Stimulated activated CD4-positive, alpha-beta T cell treated with anti-CD3 and anti-CD28 coated beads, Interleukin-2, amount 100 ng/mL, for 24 hours (primary cell): ENCODE measurements at places on chromosomes 7 and 10.
A peak's percentile ranks its signal among the peaks of the same experiment; 100 is the strongest.

DNA sequence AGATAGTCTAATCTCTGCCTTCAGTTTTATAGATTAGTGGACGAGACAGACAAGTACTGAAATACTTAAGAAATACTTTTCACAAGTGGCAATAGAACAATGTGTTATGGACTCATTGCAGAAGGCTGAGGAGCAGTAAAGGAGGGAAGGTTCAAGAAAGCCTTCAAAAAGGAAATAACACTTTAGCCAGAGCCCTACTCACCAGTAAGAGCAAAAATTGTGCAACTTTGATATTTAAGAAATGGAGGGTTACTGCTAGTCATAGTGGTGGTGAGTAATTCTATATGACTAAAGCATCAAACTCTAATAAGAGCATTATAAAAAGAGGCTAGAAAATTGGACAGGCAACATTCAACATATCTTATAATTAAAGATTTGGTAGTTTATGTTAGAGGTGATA is 28.8 kb downstream of the PTPN12 start:
- no peak for DNase-seq

- DNase-seq, result no peak
Observed at GRCh38 chr7:28481091-28481926, 69.0 kb downstream of the CREB5 start.

GRCh38 chr10:111089293-111089692 is 12.5 kb downstream of the ADRA2A start:
- no peak for DNase-seq

DNA sequence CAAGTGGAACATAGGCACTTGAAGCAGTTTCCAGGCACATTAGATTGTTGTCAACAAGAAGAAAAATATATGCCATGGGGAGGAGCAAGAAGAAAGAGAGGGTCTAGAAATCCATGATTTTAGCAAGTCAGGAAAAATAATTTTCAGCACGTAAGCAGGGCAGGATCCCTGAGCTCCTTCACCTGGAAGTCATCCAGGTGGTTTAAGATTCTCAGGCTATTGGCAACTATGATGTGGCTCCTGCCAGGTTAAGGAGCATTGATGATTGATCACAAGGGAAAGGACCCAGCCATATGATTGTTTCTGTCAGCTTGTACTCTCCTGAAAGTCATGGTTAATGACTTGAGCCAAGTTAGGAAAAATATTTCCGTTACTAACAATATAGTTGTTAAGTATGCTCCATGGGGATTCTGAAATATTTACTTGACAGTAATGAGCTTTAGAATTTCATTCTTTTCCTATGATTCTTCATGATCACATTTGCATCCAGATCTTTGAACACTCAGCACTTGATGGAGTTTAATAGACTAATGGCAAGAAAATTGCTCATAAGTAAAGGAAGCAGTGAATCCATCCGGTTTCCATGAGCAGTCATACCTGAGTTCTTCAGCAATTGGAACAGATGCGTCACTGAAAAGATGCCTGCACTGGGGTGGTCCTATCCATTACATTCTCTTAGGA is 209.1 kb downstream of the BICC1 start:
- DNase-seq, result no peak

DNA sequence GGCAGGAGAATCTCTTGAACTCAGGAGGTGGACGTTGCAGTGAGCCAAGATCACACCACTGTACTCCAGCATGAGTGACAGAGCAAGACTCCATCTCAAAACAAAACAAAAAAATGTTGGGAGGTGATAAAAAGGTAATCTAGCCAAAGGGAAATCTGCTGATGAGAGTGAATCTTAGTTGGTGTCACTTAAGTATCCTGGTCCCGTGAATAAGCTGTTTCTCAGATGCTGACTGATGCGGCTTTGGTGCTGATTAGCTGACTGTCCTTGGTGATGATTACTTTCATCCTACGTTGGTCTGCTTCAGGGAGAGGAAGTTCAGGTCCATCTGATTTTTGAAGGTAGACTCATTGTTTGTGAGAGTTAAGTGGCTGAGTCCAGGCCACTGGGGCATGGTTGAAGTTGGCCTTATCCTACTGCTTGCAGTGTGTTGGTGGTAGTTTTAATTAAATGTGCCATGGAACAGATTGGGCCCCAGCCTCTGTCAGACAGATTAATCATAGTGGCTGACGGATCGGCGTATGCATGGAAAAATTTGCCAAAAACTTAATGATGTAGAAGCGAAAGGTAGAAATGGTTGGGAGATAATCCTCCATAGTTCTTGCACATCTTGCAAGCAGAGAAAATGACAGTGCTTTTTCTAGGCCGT is 17.4 kb upstream of the TMEM236 start:
- DNase-seq, result no peak

DNA sequence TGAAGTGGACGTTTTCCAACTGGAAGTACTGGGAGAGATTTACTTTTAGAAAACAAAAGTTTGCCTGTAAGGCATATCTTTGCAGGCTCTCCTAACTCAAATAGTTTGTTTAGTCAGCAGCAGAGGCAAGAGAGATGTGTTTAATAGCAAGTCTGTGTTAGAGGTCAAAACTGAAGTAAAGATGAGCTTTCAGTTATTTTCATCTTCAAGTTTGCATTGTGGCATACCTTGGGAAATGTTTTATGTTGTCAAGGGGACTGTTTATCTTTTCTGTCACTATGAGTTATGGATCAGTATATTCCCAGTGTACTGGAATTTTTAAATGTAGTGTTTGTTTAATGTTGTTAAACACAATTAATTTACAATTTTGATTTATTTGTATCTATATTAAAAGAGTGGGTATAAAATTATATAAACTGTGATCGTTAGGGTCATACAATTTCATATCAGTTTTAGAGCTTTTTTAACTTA is 169.7 kb upstream of the PPP1R3A start:
- no peak for DNase-seq

- no peak for DNase-seq
Observed at GRCh38 chr10:119189811-119190282, 11.2 kb upstream of the PRDX3 start.

- DNase-seq, result no peak
Observed at GRCh38 chr10:103455235-103455634, 3.1 kb upstream of the CALHM2 start.

GRCh38 chr7:1106063-1106792 is 18.3 kb downstream of the GPER1 start:
- no peak for DNase-seq

- DNase-seq, result no peak
Observed at GRCh38 chr10:106182542-106182941, 982.0 kb downstream of the SORCS1 start.

DNA sequence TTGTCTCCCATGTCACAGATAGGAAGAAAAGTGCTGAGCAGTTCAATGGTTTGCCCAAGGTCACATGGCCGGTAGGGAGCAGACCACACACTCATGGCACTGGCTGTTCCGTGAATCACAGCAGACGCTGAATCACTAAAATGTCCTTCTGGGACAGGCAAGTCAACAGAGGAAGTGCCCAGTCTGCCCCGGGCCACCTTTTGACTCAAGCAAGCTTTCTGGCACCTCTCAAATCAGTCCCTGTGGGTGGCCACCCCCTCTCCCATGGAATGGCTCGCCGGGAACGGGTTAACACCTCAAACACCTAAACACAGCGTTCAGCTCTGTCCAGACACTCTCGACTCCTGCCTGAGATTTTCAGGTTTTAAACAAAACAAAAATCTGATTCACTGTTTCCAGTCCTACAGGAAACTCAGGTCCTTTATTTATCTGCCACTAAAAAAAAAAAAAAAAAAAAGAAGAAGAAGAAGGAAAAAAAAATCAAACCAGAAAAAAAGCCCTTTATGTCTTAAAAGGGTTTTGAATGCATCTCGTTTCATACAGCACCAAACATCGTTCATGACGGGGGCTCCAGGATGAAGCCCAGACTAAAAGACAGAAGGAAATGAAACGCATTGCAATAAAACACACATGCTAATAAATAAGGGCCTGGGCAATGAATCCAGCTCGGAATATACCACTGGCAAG is 15.5 kb downstream of the CARD11 start:
- peak; percentile 70 for DNase-seq

- DNase-seq, result no peak
Observed at GRCh38 chr7:133576612-133577168, 323.8 kb downstream of the EXOC4 start.

DNA sequence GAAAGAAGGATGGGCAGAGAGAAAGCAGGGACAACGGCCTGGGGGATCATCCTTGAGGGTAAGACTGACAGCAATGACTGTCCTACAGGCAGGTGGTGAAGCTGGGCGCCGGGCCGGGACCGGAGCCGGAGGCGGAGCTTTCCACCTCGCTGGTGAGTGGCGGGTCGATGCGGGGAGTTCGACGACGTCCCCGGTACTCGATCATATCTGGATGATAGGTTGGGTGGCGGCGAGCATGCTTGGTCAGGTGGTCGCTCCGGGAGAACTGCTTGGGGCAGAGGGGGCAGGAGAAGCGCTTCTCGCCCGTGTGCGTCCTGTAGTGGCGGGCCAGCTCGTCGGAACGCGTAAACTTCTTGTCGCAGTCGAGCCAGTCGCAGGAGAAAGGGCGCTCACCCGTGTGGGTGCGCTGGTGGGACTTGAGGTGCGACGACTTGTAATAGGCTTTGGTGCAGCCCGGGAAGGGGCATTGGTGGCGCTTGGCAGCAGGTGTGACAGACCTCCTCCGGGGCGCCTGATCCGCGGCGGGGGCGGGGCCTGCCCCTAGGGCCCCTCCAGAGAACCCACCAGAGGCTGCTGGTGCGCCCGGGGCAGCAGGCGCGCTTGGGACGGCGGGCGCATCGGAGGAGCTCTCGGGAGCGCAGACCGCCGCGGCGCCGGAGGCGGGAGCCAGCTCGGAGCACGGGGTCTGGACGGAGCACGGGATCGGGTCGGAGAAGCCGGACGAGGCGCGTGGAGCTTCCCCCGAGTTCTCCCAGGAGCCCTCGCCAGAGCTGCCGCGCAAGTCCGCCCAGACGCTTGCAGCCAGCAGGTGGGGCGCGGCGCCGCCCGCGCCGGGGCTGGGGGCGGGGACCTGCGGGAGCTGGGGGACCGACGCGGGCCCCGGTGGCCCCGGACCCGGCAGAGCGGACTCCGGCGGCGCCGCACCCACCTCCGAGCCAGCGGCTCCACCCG is 752 bp downstream of the KLF14 start:
- DNase-seq, result peak; percentile 35

DNA sequence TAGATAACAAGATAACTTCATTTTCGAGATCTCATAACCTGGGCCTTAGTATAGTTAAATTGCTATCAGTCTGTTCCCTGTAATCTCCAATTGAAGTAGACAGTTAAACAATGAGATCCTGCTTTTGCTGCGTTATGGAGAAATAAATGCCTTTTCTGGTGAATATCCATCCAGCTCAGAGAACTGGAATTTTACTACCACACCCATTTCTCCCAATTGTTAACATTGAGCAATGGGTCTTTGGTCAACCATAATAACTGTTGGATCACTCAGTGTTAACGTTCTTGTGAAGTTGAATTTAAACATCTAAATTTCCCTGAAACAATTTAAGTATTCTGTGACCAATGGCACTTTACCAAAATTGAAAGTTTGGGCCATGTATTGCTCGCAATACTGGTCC is 3.0 kb downstream of the CALU start:
- DNase-seq, result no peak

GRCh38 chr7:55878691-55879090 is 8.6 kb upstream of the ZNF713 start:
- DNase-seq, result no peak

DNA sequence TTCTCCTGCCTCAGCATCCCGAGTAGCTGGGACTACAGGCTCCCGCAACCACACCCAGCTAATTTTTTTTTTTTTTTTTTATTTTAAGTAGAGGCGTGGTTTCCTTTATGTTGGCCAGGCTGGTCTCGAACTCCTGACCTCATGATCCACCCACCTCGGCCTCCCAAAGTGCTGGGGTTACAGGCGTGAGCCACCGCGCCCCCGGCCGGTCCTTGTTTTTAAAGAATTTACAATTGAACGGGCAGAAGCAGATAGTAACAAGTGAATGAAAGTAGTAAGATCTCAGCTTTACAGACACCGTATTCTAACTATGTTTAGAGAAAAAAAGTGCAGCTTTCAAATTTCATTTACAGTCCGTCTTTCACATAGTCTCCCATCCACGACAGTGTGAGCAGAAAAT is 112.5 kb upstream of the VWC2 start:
- DNase-seq, result no peak

GRCh38 chr7:148434181-148434757 is 156.3 kb upstream of the C7orf33 start:
- no peak for DNase-seq

DNA sequence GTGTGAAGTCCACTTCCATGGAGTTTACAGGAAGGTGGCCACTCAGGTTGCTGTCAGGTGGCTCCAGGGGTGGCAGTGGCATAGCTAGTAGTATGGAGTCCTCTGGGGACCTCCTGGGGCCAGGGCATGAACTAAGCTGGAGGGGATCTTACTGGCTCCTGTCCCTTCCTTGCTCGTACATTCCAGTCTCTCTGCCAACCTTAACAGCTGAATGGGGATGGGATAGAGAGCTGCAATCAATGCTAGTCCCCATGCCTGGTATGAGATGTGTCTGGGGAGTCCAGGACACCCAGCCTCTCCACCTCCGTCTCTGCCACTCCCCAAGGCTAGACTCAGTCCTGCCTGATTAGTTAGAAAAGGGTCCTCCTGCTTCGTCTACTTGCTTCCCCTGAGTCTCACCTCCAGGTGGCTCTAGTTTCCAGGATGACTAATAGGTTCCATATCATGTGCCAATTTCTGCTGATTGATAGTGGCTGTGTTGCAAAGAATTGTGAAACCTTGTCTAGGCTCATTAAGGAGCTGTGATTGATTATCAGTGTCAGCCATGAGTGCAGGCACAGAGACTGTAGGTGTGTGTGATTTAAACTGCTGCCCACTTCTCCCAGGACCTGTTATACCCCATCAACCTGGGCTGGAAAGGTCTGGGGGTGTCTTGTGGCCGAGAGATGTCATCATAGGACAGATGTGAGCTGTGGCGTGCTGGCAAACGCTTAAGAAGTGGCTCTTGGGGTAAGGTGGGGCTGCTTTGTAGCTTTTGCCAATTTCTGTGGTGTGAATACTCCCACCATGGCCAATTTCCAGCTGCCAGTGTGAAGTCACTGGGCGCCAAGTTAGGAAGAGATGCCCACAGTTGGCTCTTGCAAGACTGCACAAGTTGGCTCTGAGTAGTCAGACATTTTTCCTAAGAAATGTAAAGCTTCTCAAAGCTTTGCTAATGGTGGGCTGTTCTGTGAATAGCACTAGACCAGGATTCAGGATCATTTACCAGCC is 59.8 kb downstream of the COL13A1 start:
- DNase-seq, result no peak

GRCh38 chr7:72405871-72406270 is 6.3 kb downstream of the CALN1 start:
- no peak for DNase-seq

DNA sequence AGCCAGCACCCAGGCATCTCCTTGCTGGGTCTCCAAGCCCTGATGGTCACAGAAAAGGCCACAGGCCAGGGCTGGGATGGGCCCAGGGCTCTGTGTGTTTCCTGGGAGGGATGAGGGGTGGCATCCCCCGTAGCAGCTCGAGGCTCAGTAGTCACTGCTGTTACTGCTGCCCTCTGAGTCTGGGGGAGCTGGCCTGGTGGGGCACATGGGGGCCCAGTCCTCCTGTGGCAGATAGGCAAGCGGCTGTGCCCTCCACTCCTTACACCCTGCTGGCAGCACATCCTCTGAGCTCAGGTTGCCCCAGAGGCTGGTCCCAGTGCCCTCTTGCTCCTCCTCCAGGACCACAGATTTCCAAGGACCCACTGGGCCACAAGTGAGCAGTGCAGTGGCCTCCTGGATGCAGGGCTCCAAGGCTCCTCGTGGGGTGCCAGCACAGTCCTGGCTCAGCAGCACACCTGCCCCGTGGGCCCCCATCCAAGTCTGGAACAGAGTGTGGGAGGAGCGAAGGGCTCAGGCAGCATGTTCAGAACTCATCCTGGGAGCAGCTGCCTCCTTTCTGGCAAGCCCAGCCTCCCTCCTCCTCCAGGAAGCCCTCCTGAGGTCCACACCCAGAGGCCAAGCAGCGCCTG is 31.5 kb upstream of the TUBB8 start:
- no peak for DNase-seq

- no peak for DNase-seq
Observed at GRCh38 chr7:141228482-141228881, 154.6 kb downstream of the TMEM178B start.
